ENCODE measurements at places on chromosomes 1 and 21. TPM values are rescaled to one million over a fixed set of nuclear protein-coding genes. Genes with fewer than 3 reads are reported as not detected.

- DNase-seq, result no peak
These were observed 63.7 kb downstream of the SLC66A1 start for GRCh38 chr1:19375631-19376400.

GRCh38 chr1:193884848-193885558 lies 698.6 kb upstream of the B3GALT2 start:
- DNase-seq, result no peak

DNA sequence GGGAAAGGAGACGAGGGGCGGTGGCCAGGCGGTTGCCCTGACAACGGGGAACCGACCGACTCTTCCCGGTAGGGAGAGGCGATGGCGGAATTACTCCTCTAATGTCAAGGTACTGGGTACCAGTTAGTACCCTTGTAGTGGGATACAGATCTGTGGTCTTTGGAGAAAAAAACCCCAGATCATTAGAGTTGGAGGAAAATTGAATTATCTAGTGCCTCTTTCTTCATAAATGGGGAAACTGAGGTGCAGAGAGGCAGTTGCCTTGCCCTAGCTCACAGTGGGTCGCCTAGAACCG lies 545 bp upstream of the PEF1 start:
- no peak for DNase-seq

DNA sequence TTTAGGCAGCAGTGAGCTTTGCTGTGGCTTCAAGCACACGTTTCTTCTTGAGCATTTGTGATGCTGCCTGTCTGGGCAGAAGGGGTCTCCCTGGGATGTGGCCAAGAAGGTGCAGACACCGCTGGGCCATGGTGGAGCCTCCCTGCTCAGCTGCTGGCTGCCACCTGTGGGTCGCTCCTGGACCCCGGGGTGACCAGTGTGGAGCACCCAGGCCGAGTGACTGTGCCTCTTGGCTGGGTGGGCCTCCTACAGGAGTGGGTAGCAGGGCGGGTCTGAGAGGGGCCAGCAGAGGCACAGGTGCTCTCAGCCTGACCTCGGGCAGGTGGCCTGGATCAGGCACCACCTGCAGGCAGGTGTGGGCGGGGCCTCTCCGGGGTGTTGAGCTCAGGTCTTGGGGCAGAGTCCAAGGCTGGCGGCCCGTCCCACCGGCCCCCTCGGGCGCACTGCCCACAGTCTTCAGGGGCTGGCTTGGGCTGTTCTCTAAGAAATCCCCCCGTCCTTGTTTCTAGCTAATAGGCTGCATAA lies 42.0 kb upstream of the COL6A1 start:
- no peak for DNase-seq

DNA sequence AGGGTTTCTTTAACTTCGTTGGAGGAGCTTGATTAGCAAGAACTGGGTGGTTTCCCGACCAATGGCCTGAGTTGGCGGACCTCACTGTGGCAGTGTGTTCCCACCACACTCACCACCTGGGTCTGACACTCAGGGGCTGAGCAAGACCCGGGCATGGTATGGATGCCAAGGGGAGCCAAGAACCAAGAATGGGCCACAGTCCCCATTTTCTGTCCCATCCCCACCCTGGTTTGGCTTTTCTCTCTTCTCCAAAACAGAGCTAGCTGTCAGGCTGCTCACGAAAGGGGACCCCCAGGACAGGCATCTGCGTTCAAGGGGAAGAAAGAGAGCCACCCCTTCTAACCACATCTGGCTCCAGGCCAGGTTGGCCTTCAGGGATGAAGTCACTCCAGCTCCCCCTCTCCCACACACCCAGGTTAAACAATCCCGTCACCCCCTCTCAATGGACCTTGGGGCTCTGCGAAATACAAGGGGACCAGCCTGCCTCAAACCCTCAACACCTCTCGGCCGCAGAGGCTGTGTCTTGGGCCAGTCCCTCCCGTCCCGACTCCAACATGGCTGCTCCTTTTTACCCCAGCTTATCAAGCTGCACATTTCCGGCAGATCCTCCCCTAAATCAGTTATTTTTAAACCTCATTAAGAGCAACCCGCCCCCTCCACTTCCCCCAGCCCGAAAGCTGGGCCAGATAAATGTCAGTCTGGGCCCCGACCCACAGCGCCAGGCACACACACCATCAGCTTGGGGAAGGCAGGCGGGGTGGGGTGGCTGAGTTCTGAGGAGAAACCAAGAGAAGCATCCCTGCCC lies 3.4 kb downstream of the TAGLN2 start:
- no peak for DNase-seq

- no peak for DNase-seq
These were observed 34.1 kb downstream of the NIBAN1 start for GRCh38 chr1:184940226-184940625.

Gene S100A7A
- polyA plus RNA-seq, result 0.01 TPM

Gene EFCAB14
- polyA plus RNA-seq, result 61.8 TPM

Gene PUSL1
- 11.4 TPM for polyA plus RNA-seq

Gene TRABD2B
- polyA plus RNA-seq, result 0.16 TPM
